ENCODE measurements at places on chromosomes 7 and 10. TPM values are rescaled to one million over a fixed set of nuclear protein-coding genes. Genes with fewer than 3 reads are reported as not detected.

GRCh38 chr7:68559518-68559917, 1038.8 kb upstream of the AUTS2 start:
- DNase-seq, result no peak

DNA sequence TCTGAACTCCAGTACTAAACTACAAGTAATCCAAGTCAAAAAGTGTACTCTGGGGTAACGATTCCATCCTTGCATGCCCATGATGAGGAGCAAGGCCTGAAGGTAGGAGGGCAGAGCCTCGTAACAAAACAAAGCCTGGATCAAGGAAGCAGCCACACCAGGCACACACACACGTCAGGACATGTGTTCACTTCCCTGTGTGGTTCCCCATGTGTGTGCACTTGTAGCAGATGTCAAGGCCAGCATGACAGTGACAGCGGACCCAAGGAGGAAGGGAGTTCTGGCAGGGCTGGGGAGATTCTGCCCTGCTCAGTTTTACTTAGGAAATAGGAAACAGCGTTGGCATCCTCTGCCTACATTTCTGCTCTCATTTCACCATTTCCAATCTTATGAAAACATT, 92.8 kb downstream of the ALOX5 start:
- no peak for DNase-seq

DNA sequence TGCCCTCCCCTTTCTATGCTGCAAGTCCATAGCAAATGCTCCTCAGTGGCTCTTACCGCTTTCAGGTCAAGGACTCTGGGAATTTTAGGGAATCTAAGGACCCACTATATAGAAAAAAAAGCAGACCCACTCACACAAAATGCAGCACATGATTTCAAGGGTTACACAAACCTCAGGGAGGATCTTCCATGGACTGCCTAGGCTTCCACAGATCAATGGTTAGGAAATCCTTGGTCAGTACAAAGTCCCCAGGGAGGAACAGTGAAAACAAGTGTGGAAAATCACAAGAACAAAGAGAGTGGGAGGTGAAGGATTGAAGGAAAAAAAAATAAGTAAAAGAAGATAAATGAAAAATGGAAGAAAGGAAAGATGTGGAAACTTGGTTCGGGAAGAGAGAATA, 188.4 kb downstream of the AHR start:
- DNase-seq, result no peak

GRCh38 chr7:81839708-81840369, 70.0 kb upstream of the HGF start:
- DNase-seq, result no peak

The AKR1C4 gene
- not detected for total RNA-seq
